Heart left ventricle (tissue), 16 donors: ENCODE measurements at places on chromosomes 7 and 10. TPM values are rescaled to one million over a fixed set of nuclear protein-coding genes. Genes with fewer than 3 reads are reported as not detected.

Gene OR2A12
- not detected for total RNA-seq

Gene INHBA
- 0.37 TPM for total RNA-seq

Gene SLC26A3
- not detected for total RNA-seq

Gene FGFBP3
- 0.33 TPM for total RNA-seq

Gene OR2A1
- not detected for total RNA-seq

Gene OR6B1
- not detected for total RNA-seq

Gene IFIT1B
- total RNA-seq, result not detected

Gene DNMBP
- total RNA-seq, result 11.5 TPM
